ENCODE measurements at places on chromosomes 6 and 20.

- DNase-seq = no peak
Measured at GRCh38 chr6:128365520-128366160, 154.8 kb downstream of the PTPRK start.

GRCh38 chr6:88298066-88298845, 132.1 kb upstream of the CNR1 start:
- no peak for DNase-seq

DNA sequence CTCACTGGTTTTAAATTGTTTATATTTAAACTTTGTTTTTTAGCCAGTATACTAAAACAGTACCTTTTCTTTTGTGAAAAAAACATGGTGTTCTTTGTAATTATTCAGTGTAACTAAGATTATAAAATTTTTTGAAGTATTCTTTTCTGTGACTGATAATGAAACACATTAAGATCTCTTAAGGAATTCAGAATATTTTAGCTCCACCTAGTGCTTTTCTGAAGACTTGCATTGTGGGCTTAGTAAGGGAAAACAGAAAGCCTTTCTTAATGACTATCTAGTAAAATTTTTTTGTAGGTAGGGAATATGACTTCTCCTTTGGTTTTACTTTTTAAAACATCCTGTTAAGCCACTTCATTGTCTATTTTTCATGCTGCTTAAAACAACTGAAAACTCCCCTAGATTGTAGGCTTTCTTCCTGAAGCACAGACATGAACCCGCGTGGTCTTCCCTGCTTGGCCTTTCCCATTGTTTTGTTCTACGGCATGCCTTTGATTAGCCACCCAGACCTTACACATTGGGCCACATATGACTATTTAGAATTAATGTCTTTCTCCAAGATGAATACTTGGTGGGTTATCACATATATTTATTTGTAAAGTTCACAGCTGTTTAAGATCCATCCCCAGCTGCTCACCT, 72.1 kb downstream of the AFDN start:
- no peak for DNase-seq

DNA sequence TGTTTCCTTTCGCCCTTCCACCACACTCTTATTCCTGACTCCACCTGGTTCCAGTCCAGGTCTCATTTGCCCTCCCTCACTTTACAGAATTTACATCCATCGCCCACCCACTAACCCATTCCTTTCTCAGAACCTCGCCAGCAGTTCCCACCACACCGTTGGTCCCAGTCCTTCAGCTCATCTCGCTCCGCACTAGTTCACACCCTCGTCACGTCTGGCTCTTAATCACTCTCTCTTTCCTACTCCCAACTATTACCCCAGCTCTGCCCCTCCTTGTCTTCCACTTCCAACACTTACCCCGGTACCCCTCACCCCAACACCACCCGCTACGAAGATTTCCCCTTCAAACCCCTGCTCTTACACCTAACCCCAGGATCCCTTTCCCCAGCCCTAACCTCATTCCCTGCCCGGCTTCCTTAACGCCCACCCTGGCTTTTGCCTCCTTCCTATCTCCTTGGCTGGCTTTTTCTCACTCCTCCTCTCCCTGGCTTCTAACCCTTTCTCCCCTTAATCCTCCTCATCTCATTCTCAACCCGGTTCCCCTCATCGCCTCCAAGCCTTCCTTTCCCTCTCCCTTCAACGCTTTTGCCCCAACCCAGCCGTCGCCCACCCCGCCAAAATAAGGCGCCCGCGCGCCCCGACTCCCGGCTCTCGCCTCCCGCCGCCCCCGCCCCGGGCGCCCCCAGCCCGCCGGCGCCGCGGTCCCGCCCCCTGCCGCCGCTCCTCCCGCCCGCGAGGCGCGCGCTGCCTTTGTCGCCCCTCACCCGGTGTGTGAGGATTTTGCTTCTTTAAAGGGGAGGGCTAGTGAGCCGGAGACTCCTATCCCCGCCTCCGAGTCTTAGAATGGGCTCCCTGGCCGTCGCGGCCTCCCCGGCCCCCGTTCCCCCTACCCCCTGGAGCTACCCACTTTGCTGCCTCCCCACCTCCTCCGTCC, 542 bp downstream of the USP49 start:
- no peak for DNase-seq

DNA sequence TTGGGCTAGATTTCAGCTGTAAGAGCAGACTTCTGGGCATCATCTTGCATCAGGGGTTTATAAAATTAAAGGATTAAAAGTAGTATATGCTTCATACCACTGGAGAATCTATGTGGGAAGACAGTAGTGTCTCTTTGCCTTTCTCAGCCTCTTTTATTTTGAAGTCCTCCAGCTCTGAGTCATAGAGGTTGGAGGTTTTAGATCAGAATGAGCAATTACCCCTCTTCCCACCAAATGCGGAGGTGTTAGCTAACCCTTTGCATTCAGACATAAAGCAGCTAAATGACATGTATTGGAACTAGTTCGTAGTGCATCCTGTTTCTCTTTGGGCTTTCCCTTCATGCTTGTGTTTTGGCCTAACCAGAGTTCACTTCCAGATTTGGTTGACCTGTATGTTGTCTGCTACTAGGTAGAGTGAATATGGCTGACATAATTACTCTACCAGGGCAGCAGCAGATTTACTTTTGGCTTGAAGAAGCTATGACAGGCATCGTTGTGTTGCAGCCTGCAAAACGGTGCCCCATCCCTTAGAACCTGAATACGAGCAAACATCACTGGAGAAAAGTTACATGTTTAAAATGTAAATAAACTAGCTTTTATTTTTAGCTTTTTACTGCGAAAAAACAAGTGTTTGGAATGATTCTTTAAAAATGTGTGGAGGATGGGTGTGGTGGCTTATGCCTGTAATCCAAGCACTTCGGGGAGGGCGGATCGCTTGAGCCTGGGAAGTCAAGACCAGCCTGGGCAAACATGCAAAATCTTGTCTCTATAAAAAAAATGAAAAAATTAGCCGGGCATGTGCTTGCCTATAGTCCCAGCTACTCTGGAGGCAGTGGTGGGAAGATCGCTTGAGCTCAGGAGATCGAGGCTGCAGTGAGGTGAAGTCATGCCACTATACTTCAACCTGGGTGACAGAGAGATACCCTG, 82.2 kb downstream of the MYO6 start:
- DNase-seq = no peak

DNA sequence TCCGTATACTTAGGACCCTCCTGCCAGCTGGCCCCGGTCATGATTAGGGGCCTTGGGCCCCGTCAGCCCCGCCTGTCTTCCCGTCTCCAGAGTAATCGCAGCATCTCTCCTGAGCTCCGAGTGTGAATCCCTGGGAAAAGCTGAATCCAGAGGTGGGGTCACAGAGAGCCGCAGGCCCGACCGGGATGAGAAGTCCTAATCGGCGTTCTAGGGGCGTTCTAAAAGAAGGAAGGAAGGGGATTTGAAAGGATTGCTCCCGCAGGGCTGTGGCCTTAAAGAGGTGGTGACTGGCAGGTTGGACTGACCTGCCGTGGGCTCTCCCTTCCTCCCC, 371 bp downstream of the HMGN4 start:
- no peak for DNase-seq

Measured in activated CD4-positive, CD25-positive, alpha-beta regulatory T cell treated with anti-CD3 and anti-CD28 coated beads, Interleukin-2, amount 50 U/mL, for 72 hours (primary cell).